ENCODE measurements at places on chromosomes 1 and 21. TPM values are rescaled to one million over a fixed set of nuclear protein-coding genes. Genes with fewer than 3 reads are reported as not detected.

TSSK3 gene
- 2.5 TPM for total RNA-seq

SPRR5 gene
- total RNA-seq: not detected

KRTAP19-2 gene
- not detected for total RNA-seq

MYCL gene
- total RNA-seq: 0.53 TPM

AMY1A gene
- total RNA-seq: not detected

SH2D2A gene
- total RNA-seq: 3.4 TPM

CHRM3 gene
- total RNA-seq: 1.3 TPM

ZNF683 gene
- total RNA-seq: not detected

CFHR4 gene
- total RNA-seq: not detected

GRCh38 chr1:24084050-24084449 lies 27.9 kb downstream of the MYOM3 start:
- H3K36me3 ChIP-seq: no peaks in the 10 kb centered on the region
- H3K4me3 ChIP-seq: no peak overlapping the region
- no peak for DNase-seq
- no peak overlapping the region for H3K27ac ChIP-seq

DNA sequence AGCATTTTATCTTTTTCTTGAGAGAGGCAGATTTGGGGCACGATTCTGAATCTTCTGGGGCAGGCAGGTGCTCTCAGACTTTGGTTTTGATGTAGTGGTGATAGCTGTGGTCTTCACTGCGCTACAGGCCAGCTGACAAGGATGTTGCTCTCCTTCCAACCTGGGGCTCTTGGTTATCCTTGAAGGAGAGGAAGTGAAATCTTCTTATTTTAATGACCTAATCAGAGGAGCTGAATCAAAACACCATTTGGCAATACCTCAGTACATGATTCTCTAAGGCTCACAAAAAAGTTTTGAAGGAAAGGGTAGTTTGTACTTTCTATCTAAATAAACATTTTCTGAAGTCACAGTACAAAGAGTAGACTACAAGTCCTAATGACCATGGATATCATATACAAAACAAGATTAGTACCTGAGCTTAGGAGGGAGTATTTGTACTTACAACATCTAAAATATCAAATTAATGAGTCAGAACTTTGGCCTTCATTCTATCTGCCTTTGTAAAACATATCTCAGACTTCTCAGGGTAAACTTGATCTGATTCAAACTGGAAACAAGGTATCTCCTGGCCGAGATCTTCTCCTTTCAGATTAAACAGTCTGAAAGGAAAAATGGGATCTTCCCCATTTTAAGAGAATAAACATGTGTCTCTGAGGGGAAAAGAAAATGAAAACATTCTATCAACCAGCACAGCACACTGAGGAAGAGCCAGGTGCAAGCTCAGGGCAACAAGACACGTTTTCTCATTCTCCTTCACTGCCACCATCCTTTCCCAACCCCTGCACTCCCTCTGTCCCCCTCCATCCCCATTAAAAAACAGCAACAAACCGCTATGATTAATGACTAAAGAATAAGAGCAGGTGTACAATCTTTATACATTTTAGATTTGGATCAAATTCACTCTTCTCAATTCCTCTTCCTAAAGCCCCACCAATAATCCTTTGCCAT lies 69.2 kb downstream of the SH3GLB1 start:
- no peaks in the 10 kb centered on the region for H3K36me3 ChIP-seq
- no peak for DNase-seq
- no peak overlapping the region for H3K4me3 ChIP-seq
- no peaks in the 10 kb centered on the region for H3K27me3 ChIP-seq
- H3K27ac ChIP-seq: peak overlapping the region; percentile 73

DNA sequence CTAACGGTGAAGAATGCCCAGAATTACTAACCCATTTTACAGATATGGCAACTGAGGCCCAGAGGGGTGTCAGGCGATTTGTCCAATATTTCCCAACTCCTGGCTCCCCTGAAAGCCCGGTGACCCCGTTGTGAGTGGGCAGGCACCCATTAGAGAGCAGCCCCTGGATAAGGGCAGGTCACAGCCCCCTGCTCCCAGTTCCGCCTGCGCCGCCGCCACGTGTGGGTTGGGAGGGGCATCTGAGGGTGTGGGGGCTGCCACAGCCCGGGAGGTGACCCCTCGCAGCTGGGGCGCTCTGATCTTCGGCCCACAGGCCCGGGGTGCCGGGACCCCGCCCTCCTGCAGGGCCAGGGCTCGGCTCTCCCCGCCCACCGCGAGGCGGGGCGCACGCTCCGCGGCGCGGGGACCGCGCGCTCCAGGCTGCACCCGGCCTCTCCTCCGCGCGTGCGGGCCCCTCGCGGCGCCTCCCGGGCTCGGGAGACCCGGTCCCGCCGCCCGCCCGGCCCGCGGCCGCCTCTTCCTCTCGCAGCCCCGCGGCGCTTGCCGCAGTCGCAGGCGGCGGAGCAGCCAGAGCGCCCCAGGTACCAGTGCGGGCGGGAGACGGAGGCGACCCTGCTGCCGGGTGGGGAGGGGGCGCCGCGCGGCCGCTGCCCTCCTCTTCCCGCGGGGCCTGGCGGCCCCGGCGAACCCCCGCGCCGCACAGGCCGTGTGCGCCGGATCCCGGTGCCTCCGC lies at the start of gene HTR6:
Gene HTR6 (plus strand): TSS at position 423 of the 733 bp plus-strand sequence. CDS start 879 bp downstream, outside the sequence.
- H3K36me3 ChIP-seq: no peaks in the 10 kb centered on the region
- H3K27ac ChIP-seq: no peak within 1 kb of the TSS
- peaks cover 3% of the 10 kb centered on the region for H3K4me1 ChIP-seq
- H3K4me3 ChIP-seq: no peak within 1 kb of the TSS

DNA sequence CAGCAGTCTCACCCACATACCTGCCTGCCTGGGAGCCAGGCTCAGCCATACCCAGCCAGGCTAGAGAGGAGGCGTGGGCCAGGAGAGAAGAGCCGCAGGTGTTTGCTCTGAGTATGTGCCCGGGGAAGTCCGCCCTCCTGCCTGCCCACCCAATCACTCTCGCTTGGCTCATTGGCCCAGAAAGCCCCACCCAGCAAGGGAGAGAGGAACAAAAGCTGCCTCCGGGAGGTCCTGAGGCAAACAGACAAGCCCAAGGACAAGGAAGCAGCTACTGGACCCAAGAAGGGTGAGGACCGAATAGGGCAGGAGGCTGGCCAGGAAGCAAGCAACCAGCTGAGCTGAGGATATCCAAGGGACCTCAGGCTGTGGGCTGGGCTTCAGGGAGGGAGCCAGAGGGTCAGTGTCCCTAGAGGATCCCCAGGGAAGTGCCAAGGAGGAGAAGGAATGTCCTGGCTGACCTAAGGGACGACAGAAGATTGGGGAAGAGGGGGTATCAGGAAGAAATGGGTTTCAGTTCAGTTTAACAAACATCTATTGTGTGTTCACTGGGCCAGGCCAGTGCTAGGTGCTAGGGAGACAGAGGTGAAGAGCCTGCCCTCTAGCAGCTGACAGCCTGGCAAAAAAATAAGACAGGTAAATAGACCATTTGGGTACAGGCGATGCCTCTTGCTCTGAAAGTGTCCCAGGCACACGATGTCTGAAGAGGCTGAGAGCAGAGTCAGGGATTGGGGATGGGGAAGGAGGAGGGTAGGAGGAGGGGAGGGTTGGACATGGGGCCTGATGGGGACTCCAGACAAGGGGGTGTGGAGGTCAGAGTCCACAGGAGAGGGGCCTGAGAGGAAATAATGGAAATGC lies at the start of gene GJB4:
Gene GJB4 (plus strand): TSS at position 238 of the 855 bp plus-strand sequence. CDS start 1,515 bp downstream, outside the sequence.
- H3K36me3 ChIP-seq: no peaks in the 10 kb centered on the region
- no peak within 1 kb of the TSS for H3K27ac ChIP-seq
- no peaks in the 10 kb centered on the region for H3K27me3 ChIP-seq
- no peak for DNase-seq
- H3K4me3 ChIP-seq: no peak within 1 kb of the TSS

DNA sequence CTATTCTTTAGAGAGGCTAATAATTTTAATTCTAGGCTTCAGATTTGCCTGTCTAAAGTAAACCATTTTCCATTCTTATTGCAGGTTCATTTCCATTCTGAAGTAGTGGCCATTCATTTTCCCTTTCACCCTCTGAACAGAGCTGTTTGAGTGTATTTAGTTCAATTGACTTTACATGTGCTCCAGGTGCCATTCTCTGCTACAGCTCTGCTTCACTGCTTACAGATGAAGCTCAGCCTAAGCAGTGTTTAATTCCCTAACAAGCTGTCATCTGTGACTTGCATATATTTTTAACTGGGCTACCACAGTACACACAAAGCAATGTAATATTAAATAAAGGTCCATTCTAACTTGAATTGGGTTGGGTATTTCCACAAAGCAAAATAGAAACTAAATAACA lies 1031.6 kb downstream of the KCNT2 start:
- no peaks in the 10 kb centered on the region for H3K36me3 ChIP-seq
- no peaks in the 10 kb centered on the region for H3K4me1 ChIP-seq
- H3K4me3 ChIP-seq: no peak overlapping the region
- no peaks in the 10 kb centered on the region for H3K27me3 ChIP-seq
- DNase-seq: no peak

GRCh38 chr21:16194788-16195537 lies 465.2 kb downstream of the USP25 start:
- peaks cover 7% of the 10 kb centered on the region for H3K4me1 ChIP-seq
- DNase-seq: no peak
- H3K4me3 ChIP-seq: peak overlapping the region; percentile 50
- H3K36me3 ChIP-seq: no peaks in the 10 kb centered on the region
- no peaks in the 10 kb centered on the region for H3K27me3 ChIP-seq

DNA sequence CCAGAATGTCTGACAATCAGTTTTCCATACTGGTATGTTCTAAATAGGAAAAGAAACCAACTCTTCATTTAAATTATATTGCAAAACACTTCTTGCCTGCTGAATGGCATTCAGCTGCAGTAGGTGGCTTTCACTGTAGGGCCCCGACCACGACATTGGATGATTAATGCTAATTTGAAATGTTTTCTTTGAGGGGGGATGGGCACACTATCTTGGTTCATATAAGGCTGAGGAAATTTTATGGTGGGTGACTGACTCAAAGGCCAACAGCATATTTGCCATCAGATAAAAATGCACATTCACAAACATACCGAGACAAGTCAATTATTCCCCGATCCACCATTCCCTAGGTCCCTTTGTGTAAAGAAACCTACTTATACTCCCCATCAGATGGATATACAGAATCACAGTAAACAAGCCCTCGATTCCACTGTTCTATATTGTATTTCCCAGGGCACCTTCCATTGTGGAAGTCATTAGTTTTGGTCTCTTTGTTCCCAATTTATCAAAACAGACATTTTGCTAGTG lies 464.2 kb upstream of the DAB1 start:
- DNase-seq: no peak
- no peaks in the 10 kb centered on the region for H3K36me3 ChIP-seq
- no peaks in the 10 kb centered on the region for H3K4me1 ChIP-seq
- H3K27ac ChIP-seq: no peak overlapping the region

GRCh38 chr1:74586253-74586897 lies 74.0 kb upstream of the LRRC53 start:
- H3K4me1 ChIP-seq: no peaks in the 10 kb centered on the region
- no peak for DNase-seq
- H3K36me3 ChIP-seq: no peaks in the 10 kb centered on the region
- no peak overlapping the region for H3K4me3 ChIP-seq

DNA sequence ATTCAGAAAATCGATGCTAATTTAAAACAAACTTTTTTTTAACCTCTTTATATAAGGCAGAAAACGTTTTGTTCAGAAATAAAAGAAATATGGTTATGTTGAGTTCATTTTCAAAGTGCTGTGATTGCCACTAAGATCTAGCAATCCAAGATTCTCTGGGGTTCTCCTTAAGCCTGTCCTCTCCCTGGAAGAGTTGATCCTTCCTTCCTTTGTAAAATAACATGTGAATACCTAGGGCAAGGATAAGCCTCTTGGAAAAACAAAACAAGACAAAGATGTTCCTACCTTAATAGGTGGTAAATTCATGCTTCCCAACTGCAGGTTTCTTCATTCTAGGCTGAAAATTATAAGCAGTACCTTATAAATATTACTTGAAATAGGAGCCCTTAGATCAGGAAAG lies 18.0 kb upstream of the FOXD3 start:
- no peaks in the 10 kb centered on the region for H3K36me3 ChIP-seq
- no peaks in the 10 kb centered on the region for H3K4me1 ChIP-seq
- DNase-seq: no peak
- H3K4me3 ChIP-seq: no peak overlapping the region
- H3K27me3 ChIP-seq: no peaks in the 10 kb centered on the region
- H3K27ac ChIP-seq: no peak overlapping the region

DNA sequence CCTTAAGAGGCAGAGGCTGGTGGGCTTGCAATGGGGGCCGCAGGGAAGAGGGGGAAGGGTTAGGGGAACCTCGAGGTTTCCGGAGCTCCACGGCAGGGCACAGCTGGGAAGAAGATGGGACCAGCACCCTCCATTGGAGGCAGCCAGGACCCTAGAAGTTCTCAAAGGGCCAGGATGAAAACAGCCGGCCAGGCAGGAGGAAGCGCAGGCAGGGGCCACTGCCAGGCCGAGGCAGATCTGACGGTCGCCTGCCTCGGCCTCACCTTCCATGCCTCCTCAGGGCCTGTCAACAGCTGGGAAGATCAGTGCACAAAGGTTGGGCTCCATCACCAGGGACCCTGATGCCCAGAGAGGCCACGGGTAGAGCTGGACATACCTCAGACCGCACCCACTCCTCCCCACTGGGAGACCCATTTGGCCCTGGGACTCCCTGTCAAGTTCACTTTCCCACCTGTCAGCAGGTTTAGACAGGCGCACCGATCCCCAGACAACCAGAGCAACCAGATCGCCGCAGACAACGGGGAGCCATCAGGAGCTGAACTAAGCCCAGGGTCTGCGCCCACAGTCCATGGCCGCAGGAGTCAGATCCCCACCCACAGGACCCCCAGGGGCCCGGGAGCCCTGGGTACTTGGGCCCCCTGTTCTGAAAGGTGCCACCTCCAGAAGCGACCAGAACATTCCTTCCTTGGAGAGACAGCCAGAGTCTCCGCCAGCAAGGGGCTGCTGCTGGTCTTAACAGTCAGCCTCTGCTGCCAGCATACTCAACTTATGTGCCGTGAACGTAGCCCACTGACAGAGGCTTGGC lies 2.2 kb downstream of the SLC19A1 start:
- H3K4me1 ChIP-seq: peaks cover 17% of the 10 kb centered on the region
- no peaks in the 10 kb centered on the region for H3K27me3 ChIP-seq
- peak; percentile 11 for DNase-seq
- H3K4me3 ChIP-seq: no peak overlapping the region

DNA sequence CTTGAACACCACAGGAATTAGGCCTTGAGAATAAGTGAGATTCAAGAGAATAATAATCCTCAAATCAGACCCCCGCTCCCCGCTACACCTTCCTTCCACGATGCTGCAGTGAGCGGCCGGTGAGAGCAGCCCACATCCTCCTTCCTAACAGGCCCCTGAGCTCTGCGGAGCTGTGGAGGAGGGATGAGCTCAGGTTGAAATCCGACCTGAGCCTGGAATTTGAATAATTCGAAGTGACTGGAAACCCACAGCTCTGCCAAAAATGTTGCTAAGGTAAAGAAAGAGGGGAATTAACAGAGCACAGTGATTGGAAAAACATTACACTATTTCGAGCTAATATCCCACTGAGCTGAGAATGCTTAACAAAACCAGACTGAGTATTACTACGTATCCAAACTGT lies 90.0 kb downstream of the URB2 start:
- no peak overlapping the region for H3K4me3 ChIP-seq
- DNase-seq: no peak
- H3K27me3 ChIP-seq: no peaks in the 10 kb centered on the region
- H3K4me1 ChIP-seq: no peaks in the 10 kb centered on the region
- no peaks in the 10 kb centered on the region for H3K36me3 ChIP-seq
- H3K27ac ChIP-seq: no peak overlapping the region

Measured in adrenal gland (tissue), 19 donors.